Activated T-helper 9 cell treated with anti-CD3 and anti-CD28 coated beads, Interleukin-2, amount 50 U/mL, for 16 hours (primary cell): ENCODE measurements at places on chromosomes 7 and 10.

GRCh38 chr7:116788572-116789197 lies 73.7 kb upstream of the CAPZA2 start:
- no peak for DNase-seq

- DNase-seq = no peak
These were observed 19.4 kb downstream of the MTURN start for GRCh38 chr7:30154111-30154587.

GRCh38 chr7:12490107-12490688 lies 80.3 kb upstream of the SCIN start:
- DNase-seq = no peak

DNA sequence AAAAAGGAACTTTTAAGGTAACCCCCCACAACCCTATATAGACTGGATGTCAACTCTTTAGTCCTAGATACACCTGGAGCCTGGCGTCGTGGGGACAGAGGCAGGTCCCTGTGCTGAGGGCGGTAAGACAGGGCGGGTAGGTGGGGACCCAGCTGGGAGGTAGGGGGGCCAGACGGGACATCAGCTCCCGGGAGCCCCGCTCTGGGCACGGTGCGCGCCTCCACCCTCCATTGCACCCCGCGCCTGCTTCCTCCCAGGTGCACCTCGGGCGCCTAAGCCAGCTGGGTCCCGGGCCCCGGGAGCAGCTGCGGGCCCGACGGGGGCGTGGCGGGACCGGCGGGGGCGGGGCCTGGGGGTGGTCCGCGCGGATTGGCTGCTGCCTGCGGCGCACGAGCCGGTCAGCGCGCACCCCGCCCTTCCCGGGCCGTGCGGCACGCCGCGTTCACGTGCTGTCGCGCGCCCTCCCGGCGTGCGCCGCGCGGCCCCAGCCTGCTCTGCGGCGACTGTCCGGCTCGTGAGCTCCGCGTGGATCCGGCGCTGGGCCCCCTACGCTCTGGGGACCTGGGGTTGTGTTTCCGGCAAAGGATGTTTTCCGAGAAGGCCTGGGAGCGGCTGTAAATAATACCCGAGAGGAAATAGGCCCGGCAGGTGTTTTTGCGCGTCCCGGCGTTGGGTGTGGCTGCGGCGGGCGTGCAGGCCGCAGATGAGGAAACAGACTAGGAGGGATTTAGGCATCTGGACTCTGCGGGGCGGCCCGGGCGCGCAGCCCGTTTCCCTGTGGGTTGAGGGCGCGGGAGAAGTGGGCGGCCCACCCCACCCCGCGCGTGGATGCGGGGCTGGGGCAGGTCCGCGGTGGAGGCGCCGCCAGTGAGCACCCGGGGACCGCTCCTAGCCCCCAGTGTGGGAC lies 39.1 kb upstream of the PFKFB3 start:
- peak; percentile 91 for DNase-seq

DNA sequence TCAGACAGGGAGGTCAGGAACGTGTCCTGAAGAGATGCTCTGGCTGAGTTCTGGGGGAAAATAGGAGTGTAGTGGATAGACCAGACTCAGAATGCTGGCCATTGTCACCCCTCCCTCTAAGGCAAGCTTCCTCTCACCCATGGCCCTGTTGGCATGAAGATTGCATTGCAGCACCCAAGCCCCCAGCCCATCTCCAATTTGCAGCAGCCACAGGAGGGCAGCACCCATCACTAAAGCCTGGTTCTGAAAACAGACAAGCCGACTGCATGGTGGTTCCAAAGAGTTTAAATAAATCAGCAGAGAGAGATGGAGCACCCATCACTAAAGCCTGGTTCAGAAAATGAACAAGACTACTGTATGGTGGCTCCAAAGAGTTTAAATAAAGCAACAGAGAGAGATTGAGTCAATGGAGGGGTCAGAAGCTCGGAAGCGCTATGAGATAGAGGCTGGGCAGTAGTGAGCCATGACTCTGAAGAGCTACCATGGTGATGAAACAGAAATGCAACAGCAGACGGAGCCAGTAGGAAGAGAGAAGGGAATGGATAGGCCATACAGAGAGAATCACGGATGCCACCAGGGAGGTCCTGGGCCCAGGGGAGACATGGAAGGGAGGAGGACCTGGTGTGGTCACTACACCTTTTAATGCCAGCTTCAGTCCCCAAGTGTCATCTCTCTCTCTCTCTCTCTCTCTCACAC lies 237.9 kb upstream of the MYO3A start:
- DNase-seq = no peak

DNA sequence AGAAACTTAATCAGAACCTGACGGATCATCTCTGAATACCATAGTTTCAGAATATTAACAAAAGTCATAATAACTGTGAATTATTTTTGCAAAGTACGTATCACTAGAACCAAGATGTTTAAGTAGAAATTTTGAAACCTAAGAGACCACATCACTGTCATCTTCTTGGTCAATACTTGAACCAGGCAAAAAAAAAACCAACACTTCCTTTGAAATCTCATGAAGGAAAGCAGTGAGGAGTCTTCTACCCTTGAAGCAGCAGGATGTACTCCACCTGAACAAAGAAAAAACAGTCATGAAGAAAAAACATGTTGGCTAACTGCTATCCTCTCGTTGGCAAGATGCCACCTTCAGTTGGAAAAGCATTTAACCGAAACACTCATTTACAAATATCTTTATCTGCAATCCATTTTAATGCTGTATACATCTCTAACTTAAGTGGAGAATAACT lies 82.4 kb downstream of the SRPK2 start:
- no peak for DNase-seq

GRCh38 chr7:2566890-2567678 lies 8.3 kb downstream of the IQCE start:
- DNase-seq = no peak

DNA sequence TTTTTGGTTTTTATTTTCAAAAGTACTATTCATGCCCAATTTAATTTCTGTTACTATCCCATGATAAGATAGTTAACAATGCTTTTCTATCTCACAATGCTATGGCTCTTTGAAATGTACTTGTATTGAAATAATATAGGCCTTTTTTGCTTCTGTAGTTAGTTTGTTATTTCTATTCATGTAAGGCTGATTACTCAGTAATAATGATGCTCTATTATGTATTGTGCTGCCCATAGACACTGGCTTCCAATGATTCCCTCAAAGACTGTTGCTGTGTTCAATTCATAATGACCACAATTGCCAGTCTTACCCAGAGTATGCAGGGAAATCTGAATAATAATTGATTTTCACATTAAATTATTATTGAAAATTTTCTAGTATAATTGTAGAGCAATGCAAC lies 155.5 kb upstream of the POT1 start:
- DNase-seq = no peak

GRCh38 chr7:157370742-157371141 lies 33.9 kb downstream of the DNAJB6 start:
- no peak for DNase-seq

GRCh38 chr10:72449941-72450441 lies 95.3 kb upstream of the DNAJB12 start:
- DNase-seq = no peak

DNA sequence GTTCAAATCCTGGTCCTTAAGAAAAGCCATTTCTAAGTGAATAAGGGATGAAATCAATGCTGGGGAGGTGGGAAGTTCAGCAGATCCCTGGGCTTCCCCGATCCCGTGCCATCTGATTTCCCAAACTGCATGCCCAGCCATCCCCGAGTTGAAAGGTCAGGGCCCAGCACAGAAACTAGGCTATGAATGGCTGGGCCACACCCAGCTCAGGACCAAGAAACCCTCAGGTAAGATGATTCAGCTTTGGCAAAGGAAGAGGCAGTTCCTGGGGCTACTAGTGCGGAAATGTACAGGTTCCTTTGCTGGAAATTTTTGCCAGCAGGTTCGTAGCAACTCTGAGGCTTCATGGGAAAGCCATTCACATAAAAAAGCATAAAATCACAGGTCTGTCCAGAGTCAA lies 182.7 kb downstream of the FAM107B start:
- no peak for DNase-seq

DNA sequence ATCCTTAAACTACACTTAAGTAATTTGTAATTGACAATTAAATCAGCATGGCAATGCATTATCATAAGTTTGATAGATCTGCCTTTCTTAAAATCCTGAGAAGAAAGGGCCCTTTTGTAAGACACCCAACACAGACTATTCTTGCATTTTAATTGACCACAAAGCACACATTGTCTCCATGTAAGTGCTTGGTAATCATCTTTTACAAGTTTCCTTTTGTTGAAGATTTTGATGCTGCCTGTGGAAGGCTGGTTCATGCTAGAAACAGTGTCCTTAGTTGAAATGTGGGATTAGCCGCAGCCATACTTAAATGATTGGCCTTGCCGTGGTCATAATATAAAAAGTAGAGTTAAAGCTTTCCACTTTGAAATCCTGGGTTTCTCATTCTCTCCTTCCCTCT lies 32.3 kb upstream of the CELF2 start:
- no peak for DNase-seq

DNA sequence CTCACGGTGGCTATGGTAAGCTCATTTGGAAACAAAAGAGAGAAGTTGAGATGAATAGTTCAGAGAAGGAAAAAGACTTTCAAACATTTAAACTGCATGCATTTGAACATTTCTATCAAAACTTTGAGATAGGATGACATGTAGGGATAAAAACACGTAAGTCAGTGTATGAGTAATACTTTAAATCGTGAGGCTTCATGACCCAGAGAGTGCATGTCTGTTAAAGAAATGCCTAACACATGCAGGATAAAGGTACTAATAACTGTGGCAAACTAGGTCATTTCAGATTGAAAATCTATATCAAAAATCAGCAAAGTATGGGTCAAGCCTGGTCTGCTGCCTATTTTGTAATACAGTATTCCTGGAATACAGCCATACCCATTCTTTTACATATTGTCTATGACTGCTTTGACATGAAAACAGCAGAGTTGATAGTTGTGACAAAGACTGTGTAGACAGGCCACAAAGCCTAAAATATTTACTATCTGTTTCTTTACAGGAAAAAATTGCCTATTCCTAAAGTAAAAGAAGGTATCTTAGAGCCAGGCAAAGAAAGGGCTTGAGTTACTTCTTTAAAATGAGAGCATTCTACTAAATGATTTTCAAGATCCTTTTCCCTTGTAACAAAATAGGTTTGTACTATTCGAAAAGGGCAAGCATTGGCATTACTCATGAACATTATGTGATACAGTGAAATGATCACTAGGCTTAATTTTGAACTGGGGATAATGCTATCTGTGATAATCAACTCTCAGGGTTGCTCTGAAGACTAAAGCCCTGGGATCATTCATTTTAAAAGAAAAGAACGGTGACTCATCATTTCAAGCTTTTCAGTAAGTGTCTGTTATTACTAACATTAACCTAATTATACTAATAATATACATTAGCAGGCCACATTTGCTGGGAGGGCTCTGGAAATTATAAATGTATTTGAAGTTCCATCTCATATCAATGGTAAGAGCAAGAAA lies 185.9 kb downstream of the CRPPA start:
- no peak for DNase-seq

DNA sequence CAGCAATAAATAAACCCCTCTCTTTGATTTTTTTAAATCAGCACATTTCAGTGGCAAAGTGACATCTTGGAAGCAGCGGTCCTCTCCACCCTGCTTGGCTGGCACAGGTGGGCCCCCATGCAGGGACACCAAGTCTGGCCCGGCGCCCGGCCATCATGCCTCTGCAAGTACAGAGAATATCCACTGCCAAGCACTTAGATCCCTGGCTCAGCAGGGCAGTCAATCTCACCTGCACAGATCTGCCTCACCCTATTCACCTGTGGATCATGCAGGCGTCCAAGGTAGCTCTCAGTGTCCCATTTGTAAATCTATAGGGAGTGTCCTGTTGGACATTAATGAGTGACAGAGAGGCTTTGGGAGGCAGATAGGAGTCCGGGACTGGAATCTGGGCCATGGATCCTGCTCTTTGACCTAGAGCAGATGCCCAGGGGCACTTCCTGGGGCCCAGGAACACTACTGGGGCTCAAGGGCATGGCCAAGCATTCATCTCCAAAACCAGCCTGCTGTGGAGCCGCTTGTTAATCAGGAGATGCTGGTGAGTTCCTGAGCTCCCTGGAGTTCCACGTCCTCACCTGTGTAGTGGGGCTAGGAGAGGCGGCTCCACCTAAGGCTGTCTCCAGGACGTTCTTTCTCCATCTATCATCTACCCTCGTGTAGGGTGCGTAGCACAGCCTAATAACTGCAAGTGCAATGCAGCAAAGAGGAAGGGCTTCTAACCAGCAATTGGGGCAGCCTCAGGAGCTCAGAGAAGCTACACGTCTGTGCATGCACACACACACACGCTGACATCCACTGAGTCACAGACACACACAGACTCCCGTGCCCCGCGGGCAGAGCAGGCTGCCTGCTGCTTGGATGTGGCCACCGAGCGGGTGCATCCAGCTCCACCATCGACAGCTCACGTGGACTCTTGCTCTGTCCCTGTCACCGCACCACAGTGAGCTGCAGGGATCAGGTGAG lies 123.6 kb downstream of the OAT start:
- DNase-seq = no peak

- DNase-seq = no peak
These were observed 26.9 kb downstream of the IL2RA start for GRCh38 chr10:6035101-6035834.

GRCh38 chr7:44505595-44505994 lies 15.1 kb upstream of the NUDCD3 start:
- no peak for DNase-seq

- no peak for DNase-seq
These were observed 31.6 kb downstream of the RHEB start for GRCh38 chr7:151488096-151488495.

- DNase-seq = no peak
These were observed 196.9 kb upstream of the RHOBTB1 start for GRCh38 chr10:61140765-61141392.

DNA sequence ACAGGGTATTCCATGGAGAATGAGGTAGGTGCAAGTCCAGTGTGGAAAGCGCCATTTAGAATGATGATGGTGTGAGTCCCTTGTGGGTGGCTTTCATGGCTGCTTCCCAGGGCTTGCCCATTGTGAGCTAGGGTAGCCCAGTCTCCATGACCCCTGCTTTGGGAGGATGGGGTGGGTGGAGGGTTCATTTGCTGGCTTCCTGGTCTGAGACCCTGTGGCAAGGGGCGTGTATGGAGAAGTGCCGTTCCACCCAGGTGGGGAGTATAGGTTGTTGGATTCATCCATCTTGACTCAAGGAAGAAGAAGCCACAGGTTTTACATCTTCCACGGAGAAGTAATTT lies 27.7 kb downstream of the CCM2 start:
- DNase-seq = no peak

DNA sequence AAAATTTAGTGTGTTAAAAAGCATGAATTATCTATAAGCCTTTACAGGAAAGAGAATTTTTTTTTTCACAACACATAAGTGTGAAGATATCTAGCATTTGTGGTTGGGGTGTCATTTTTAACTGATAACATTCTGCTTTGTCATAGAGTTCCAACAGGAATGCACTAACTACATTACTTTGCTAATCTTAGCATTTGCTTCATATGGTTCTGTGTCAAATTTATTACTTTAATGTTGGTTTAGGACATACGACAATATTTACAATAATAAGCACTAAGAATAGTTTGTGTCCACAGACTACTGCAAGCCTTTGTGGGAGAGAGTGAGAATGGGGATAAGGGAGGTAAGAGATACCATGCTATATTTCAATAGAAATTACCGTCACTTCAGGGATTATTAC lies 40.6 kb upstream of the MAGI2 start:
- no peak for DNase-seq

- DNase-seq = no peak
These were observed 9.5 kb upstream of the ASB4 start for GRCh38 chr7:95476072-95476847.

- DNase-seq = peak; percentile 54
These were observed 14.6 kb downstream of the EPC1 start for GRCh38 chr10:32332299-32332750.

- no peak for DNase-seq
These were observed 51.0 kb downstream of the ZNF777 start for GRCh38 chr7:149409895-149410294.
